ENCODE measurements at places on chromosomes 2 and 18.

- no peak for DNase-seq
These were observed 10.4 kb downstream of the ERFE start for GRCh38 chr2:238169048-238169707.

GRCh38 chr2:22382479-22383169 is 1002.4 kb upstream of the KLHL29 start:
- no peak for DNase-seq

- DNase-seq, result no peak
These were observed 66.6 kb downstream of the CNTNAP5 start for GRCh38 chr2:124091721-124092120.

- no peak for DNase-seq
These were observed 16.8 kb downstream of the AOX1 start for GRCh38 chr2:200602584-200602983.

- DNase-seq, result no peak
These were observed 43.4 kb upstream of the TNFRSF11A start for GRCh38 chr18:62281684-62282083.

GRCh38 chr2:236678307-236678975 is 108.8 kb downstream of the ACKR3 start:
- DNase-seq, result no peak

GRCh38 chr18:59454909-59455727 is 96.1 kb upstream of the LMAN1 start:
- no peak for DNase-seq

DNA sequence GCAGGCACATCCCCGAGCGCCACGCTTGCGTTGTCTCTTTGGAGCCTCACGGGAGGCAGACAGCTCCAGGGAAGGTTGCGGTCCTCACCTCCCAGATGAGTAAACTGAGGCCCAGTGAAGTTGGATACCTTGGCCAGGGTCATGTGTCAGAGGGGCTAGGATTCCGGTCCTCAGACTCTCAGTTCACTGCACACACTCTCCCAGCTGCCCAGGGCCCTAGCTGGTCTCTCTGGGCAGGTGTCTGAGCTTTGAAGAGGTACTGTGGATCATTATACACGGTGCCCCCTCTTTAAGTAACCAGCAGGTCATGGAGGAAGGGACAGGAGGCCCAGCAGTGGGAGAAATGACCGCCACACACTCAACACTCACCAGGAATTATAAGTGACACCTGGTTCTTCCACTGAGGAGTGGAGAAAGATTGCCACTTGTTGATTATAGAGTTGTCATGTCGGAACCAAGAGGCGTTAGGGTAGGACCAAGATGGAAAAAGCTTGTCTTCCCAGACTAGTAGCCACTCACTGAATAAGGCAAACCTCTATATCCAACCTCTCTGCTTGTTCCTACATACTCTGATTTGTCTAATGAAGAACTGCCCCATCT is 588 bp downstream of the TMEM214 start:
- no peak for DNase-seq

- no peak for DNase-seq
These were observed 52.6 kb downstream of the TRIP12 start for GRCh38 chr2:229869226-229869625.

- no peak for DNase-seq
These were observed 19.1 kb downstream of the SEPTIN2 start for GRCh38 chr2:241334813-241335212.

DNA sequence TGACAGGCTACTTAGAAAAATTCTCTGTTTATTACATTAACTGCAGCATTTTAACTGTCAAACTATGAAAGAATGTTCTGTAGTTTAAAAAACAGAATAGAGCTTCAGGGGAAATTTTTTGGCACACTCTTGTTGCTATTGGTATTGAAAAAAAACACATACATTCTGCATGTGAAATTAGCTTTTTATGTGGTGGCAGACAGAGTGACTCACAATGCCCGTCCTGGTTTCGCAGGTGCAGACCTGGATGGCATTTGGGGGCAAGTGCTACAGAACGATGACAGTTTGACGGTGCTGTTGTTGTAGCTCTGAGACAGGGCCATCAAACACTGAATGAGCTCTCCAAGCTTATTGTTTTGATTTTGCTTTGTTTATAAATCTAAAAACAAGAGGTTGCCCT is 105.0 kb upstream of the MAP3K20 start:
- DNase-seq, result peak; percentile 29

GRCh38 chr2:158692372-158693103 is 102.6 kb upstream of the DAPL1 start:
- no peak for DNase-seq

GRCh38 chr2:209526561-209526960 is 102.7 kb downstream of the MAP2 start:
- no peak for DNase-seq

DNA sequence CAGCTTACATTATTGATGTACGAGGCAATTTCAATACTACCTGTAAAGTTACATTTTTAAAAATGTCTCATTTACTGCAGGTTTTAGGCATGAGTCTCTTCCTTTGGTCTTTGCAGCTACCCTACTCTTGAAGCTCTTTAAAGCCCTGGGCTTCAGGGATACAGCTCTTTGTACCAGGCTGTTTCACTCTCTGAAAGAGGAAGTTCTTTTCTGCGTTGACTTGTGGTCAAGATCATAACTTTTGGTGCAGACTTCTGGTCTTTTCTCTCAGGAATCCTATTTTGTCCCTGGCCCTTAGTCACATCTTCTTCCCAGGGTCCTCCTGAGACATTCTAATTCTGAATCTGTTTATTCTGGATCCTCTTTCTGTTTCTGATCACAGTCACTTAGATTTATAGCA is 16.6 kb upstream of the HRH4 start:
- no peak for DNase-seq

- DNase-seq, result no peak
These were observed 49.2 kb downstream of the CLASP1 start for GRCh38 chr2:121599963-121600651.

- no peak for DNase-seq
These were observed 226.0 kb upstream of the ITGA4 start for GRCh38 chr2:181231151-181231550.

DNA sequence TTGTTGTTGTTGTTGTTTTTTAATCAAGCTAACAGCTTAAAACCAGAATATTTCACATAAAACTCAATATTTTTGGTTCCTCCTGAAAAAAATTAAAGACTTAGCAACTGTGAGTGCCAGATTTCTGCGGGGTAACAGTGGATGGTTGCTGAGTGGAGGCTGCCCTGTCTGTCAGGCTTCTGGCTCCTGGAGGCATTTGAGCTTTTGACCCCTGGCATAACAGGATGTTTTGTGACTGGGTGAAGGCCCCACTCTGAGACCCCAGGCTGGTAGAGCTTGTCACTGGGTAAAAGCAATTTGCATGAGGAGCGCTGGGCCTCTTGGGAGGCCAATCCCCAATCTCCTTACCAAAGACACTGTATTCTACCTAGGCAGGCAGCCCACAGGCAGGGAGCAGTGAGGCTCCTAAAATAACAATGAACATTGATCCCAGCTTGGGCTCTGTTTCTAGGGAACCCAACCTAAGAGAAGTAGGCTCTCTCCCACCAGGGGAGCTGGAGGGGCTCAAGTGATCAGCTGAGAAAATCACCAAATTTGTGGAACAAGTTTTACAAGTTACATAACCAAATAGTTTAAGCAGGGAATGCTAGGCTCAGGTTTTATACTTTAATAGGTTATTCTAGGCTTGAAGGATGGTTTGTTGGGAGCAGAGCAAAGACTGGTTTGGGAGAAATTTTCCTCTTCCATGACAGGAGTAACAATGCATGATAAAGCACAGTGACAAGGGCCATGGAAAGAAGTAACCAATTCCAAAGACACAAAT is 5.9 kb upstream of the SPRED2 start:
- DNase-seq, result no peak

DNA sequence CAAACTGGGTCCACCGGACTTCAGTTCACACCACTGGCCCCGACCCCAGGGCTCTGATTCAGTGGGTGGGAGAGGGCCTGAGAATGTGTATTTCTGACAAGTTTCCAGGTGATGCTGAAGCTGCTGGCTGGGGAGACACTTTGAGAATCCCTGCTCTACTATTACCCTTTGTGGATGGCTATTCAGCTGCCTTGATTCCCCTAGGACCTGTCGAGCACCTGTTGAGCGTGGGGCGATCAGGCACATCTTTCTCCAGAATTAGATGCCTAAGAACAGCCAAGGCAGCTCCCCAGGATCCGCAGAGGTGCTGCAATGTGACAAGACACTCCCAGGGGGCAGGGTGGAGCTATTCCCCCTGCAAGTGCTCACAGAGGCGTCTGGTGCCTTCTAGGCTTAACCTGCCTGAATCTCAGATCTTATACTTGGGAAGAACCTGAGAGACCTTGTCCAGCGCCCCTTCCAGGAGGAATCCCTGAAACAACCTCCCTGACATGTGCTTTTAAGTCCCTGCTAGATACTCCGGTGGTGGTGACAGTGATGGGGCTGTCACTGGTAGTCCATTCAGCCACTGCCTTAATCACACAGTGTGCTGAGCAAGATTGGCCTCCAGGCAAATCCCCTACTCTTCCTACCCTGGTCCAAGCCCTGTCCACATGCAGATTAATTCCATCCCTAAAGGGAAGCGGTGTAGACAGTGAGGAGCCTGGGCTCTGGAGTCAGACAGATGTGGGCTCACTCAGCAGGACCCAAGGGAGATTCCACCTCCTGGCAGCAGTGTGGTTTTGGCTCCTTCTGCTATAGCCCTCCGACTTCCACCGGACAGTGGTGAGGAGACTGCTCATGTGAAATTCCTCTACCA is 43.4 kb upstream of the OTOF start:
- DNase-seq, result no peak

DNA sequence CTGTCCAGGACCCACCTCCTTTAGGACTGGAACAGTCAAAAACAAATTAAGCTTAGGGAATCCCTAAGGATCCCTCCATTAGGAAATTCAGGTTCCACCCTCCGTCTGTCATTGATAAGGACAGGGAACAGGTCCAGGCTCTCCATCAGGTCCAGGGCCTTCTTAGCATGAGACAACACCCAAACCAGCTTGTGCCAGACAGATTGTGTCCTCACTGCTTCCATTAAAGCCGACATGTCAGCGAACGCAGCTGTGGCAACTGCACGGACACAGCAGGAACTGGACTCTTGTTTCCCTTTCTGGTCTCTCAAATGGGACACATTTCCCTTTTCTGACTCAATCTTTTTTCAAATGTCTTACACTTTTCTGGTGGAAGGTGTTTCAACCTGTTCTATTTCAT is 81.4 kb downstream of the BCL11A start:
- DNase-seq, result no peak

DNA sequence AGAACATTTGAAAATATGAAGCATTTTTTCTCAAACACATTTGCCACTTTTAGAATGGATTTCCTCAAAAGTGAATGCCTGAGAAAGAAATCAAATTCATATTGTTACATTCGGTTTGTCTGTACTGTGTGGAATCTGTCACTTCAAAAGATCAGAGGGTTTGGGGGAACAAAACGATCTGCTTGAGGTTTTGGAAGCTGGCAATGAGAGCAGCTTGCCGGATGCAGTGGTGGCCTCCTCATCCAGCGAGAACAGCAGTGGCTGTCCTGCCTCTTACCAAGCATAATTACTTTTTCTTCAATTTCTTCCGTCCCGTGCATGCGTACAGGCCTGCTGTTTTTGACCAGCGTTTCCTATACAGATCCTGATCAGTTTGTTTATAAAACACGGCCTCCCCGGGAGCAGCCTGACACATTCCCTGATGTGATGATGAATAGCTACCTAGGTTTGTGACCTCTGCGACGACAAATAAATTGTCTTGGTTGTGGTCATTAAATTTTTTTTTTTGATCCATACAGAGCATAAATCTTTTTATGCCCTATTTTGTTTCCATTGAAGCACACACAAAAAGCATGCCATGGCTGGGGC is 45.2 kb downstream of the ITGA6 start:
- DNase-seq, result no peak

- DNase-seq, result no peak
These were observed 24.3 kb upstream of the LTBP1 start for GRCh38 chr2:32922501-32922900.

- DNase-seq, result no peak
These were observed 56.8 kb downstream of the ATOH8 start for GRCh38 chr2:85810371-85811179.

GRCh38 chr2:215772003-215772402 is 241.3 kb downstream of the MREG start:
- DNase-seq, result no peak

GRCh38 chr18:2897448-2898185 is 50.8 kb downstream of the EMILIN2 start:
- no peak for DNase-seq

DNA sequence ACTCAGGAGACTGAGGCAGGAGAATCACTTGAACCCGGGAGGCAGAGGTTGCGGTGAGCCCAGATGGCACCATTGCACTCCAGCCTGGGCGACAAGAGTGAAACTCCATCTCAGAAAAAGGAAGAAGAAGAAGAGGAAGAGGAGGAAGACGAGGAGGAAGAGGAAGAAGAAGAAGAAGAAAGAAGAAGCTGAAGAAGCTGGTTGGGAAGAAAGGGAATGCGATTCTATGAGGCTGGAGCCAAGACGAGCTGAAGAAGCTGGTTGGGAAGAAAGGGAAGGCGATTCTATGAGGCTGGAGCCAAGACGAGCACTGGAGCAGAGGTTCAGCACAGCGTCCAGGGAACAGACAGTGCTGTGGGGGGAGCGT is 30.3 kb upstream of the TAF1B start:
- no peak for DNase-seq
